T-helper 1 cell (primary cell): ENCODE measurements at places on chromosomes 7 and 10.

GRCh38 chr7:122628651-122629411, 70.1 kb downstream of the RNF133 start:
- no peak for DNase-seq

- DNase-seq = no peak
These were observed 87.5 kb upstream of the GJD4 start for GRCh38 chr10:35517431-35518181.

DNA sequence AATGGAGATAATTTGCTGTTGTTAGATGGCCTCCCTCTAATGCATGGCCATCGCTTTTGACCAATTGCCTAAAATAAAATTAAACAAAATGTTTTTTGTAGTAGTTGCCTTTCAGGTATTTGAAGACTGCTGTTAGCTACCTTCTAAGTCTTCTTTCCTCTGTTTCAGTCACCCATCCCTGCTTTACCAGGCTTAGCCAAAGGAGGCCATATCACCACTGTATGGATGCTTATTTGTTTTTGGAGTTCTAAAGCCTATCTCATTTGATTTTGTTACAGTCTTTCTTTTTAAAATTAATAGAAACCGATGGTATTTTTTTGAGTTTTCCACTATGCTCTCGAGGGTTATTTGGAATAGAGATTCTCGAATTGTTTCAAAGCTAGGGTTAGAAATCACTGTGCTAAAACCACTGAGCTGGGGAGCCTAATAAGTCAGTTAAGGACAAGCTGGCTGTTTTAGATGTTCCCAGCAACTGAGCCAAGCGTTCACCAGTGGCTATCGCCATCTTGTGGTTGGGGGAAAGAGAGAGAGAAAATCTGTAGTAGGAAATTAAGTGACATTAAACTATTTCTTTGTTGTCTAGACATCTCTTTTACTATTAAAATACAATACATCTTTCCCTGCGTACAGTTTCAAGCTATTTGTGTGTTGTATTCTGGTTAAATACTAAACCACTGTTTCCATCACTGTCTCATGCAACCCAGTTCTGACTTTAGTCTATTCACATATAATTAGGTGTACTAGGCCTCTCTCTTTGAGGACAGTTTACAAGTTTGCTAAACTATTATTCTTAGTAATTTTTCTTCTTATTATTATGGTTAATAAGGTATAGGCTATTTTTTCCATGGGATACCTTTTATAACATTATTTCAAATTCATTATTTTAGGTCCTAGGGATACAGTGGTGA, 52.2 kb downstream of the GPR158 start:
- DNase-seq = no peak

DNA sequence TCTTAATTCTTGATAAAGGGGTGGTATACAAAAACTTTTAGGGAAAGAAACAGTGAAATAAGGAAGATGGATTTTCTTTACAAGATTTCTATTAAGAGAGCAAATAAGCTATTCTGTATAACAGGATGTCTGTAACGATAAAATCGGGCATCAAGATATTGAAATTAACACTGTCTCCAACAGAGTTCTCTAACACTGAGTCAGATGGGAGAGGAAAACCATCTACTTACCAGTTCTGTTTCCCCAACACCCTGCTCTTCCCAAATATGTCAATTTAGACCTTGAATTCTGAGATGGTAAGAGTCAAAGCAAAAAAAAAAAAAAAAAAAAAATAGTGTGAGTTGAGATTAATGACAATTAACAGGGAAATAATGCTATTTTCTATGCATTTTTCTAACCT, 23.0 kb downstream of the SMURF1 start:
- no peak for DNase-seq

DNA sequence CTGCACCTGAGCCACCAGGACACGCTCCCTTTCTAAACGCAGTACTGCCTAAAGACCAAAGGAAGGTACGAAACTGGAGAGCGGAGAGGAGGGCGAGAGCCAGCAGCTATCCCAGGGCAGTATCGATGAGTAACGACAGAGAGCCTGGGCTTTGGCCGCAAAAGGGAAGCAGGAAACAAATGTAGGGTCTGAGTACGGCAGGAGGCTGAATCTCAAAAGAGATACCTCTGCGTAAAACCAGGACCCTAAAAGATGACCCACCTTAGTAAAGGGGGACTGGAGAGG, 20.4 kb downstream of the PARP12 start:
- DNase-seq = no peak

- DNase-seq = no peak
These were observed 2.6 kb downstream of the MEST start for GRCh38 chr7:130494431-130494858.

DNA sequence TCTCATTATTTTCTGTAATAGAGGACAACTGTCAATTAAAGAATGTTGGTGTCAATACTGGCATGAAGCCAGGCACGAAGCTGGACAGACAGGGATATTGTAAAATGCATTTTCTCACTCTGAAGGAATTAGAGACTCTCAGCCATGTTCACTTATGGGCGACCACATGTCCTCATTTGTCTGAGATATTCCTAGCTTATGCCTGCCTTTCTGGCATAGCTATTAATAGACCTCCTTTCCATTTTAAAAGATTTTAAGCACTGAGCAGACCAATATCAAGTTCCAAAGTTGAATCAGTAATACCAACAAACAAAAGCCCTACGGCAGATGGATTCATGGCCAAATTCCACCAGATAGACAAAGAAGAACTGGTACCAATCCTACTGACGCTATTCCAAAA, 589.9 kb downstream of the GRM8 start:
- no peak for DNase-seq

- DNase-seq = no peak
These were observed 1.3 kb downstream of the SHH start for GRCh38 chr7:155810770-155811559.

DNA sequence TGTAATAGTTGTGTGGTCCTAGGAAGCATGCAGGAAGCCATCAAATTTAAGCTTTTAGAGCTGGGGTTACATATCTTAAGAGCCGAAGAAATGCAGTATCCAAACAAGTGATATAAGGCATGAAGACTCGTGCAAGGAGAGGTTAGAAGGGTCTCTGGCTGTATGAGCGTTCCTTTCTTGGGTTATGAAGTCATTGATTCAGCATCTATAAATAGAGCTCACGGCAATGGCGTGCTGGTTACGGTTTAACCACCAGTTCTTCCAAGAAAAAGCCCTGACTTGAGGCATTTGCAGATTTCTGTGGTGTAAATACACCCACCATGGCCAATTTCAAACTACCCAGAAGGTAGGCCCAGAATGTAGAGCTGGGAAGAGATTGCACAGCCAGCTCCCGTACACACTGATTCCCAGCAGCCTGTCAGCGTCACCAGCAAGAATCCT, 72.0 kb upstream of the KAT6B start:
- DNase-seq = no peak

- no peak for DNase-seq
These were observed 96.3 kb downstream of the BICC1 start for GRCh38 chr10:58608826-58609531.

DNA sequence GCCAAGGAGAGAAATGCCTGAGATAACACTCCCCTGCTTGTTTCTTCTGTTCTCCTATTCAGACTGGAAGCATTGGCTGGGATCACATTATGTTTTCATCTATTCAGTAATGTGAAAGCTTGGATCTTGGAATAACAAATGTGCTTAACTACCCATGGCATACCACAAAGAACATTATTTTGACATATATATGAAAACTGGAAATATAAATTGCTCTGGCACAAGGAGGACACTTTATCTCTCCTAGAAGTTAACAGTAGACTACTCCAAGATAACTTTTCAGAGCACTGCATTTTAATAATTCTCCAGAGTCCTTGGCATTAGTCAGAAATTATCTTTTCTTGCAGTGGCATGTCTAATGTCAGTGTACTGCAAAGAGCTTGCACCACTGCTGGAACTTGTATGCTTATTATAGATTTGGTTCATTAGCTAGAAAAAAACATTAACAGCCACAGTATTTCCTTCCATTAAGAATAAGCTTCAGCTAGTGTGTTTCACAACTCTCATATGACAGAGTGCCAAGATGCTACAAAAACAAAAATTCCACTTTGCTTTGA, 169.3 kb upstream of the LRRN3 start:
- DNase-seq = no peak

DNA sequence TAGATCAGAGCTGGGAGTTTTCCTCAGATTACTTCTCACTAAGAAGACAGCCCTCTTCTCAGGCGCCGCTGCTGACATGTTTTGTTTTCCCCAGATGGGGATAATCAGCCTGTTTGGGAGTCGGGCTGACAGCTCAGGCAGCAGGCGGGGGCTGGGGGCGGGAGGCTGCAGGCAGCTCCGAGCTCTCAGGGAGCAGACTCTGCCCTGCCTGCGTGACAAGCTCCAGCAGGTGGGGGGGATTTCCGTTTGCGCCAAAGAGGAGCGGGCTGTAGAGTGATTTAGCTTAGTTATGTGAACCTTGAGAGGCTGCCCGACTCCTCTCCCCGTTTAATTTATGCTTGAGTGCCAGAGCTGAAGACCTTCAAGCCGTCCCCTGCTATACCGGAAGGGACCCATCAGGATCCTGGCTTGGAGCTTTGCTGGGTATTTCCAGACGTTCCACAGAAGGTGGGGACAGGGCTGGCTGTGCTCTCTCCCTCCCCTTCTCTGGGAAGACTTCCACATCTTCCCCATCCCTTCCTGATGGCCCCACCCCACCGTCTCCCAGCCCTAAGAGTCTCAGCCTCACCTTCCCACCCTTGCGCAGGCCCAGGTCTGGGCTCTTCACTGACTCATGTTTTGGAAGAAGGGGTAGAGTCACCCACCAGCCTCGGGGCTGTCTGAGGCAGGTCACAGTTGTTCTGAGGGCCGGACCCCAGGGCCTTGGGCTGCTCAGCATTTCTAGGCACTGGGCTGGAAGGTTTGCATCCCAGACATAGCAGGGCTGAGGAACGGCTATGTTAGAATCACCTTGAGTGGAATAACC, 24.7 kb upstream of the ADCYAP1R1 start:
- no peak for DNase-seq

GRCh38 chr10:23780331-23780730, 341.5 kb downstream of the OTUD1 start:
- no peak for DNase-seq

GRCh38 chr7:49564379-49564714, 209.1 kb upstream of the VWC2 start:
- DNase-seq = no peak

GRCh38 chr7:289756-290553, at the start of gene FOXL3:
FOXL3 (plus strand) TSS chr7:290170; CDS start chr7:290170, 0 bp downstream.
- DNase-seq = no peak

- no peak for DNase-seq
These were observed 41.9 kb downstream of the PRPF18 start for GRCh38 chr10:13628661-13629060.

DNA sequence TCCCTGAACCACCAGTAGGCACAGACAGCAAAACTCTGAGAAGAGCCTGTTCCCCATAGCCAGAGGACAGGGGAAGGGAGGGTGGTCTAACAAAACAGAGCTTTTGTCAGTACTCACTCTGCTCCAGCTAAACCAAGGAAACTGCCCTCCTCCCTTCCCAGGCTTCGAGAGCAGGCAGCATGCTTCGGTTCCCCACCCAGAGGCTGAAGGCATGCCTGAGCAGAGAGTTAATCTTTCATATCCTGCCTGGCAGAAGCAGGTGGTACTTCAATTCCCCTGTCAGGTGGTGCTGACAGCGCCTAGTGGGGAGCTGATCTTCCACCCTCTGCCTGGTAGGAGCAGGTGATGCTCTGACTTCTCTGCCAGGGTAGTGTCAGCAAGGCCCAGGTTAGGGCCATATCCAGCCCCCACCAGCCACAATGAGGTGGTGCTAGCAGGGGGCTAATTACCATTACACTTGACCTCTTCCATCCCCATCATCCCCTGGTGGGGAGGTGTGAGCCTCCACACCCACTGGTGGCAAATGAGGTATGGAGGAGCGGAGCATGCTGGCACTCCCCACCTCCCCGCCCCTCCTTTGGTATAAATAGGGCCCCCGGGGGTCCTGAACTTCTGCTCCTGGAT, 35.1 kb downstream of the SDK1 start:
- no peak for DNase-seq

GRCh38 chr10:21279217-21279575, 246.3 kb downstream of the SKIDA1 start:
- no peak for DNase-seq

- DNase-seq = no peak
These were observed 82.7 kb upstream of the PFKP start for GRCh38 chr10:2984682-2985081.

GRCh38 chr10:125442856-125443540, 240.0 kb downstream of the TEX36 start:
- DNase-seq = no peak

- DNase-seq = no peak
These were observed 305.6 kb upstream of the FZD1 start for GRCh38 chr7:90958647-90959046.

- DNase-seq = no peak
These were observed 138.4 kb upstream of the TNS3 start for GRCh38 chr7:47720141-47720906.

DNA sequence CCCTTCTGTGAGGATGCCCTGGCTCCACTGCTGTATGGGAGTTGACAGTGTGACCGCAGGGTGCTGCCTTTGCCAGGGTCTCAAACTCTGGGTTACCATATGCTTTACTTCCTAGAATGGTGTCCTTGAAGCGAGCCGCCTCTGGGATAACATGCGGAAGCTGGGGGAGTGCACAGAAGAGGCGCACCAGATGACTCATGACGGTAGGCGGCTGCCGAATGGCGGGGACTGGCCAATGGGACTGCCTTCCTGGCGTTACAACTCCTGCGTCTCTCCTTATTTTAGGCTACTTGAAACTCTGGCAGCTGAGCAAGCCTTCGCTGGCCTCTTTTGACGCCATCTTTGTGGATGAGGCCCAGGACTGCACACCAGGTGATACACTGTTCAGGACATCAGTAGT, 27.3 kb downstream of the FBH1 start:
- DNase-seq = no peak

DNA sequence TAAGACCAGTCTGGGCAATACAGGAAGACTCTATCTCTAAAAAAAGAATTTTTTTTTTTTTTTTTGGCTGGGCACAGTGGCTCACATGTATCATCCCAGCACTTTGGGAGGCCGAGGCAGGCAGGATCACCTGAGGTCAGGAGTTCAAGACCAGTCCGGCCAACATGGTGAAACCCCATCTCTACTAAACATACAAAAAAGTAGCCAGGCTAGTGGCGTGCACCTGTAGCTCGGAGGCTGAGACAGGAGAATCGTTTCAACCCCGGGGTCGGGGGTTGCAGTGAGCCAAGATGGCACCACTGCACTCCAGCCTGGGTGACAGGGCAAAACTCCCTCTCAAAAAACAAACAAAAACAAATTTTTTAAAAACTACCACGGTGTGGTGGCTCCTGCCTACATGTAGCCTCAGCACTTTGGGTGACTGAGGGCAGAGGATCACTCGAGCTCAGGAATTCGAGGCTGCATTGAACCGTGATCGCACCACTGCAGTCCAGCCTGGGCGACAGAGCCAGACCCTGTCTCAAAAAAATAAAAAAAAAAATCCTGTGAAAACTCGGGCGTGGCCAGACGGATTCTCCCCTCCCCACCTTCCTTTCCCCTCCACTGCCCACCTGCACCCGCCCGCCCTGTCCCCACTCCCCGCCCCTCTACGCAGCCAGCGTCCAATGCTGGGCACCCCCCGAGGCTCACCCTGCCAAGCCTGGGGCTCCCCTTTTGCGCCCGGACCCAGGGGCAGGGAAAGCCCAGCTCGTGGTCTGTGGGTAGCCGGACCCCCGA, 745 bp upstream of the ORAI2 start:
- no peak for DNase-seq
